NCI-H1417 (cell line): ENCODE measurements at places on chromosomes 1 and 21.

DNA sequence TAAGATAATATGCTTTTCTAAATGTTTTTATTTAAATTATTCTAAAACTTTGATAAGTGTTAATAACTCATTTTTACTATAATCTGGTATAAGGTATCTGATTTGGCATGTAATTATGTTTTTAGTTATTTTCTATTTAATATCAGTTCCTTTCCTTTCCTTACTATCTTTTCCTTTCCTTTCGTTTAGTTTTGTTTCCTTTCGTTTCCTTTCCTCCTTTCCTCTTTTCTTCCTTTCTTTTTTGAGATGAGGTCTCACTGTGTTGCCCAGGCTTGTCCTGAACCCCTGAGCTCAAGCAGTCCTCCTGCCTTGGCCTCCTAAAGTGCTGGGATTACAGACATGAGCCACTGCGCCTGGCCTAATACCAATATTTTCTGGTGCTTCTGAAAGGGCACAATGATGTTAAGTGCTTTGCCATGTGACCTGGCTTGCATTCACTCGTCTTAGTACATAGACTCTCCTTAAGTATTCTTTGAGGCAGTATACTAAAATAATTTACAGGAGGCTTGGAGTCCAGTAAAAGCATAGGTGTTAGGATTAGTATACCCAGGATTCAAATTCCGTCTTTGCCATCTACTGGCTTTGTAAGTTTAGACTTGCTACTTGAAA is 18.7 kb downstream of the MIER1 start:
- DNase-seq, result no peak

GRCh38 chr21:25390701-25391100 is 216.6 kb downstream of the MRPL39 start:
- no peak for DNase-seq

- DNase-seq, result peak; percentile 28
Measured at GRCh38 chr1:8016210-8016894, 9.8 kb downstream of the ERRFI1 start.

GRCh38 chr1:100972185-100972584 is 53.4 kb downstream of the DPH5 start:
- no peak for DNase-seq

DNA sequence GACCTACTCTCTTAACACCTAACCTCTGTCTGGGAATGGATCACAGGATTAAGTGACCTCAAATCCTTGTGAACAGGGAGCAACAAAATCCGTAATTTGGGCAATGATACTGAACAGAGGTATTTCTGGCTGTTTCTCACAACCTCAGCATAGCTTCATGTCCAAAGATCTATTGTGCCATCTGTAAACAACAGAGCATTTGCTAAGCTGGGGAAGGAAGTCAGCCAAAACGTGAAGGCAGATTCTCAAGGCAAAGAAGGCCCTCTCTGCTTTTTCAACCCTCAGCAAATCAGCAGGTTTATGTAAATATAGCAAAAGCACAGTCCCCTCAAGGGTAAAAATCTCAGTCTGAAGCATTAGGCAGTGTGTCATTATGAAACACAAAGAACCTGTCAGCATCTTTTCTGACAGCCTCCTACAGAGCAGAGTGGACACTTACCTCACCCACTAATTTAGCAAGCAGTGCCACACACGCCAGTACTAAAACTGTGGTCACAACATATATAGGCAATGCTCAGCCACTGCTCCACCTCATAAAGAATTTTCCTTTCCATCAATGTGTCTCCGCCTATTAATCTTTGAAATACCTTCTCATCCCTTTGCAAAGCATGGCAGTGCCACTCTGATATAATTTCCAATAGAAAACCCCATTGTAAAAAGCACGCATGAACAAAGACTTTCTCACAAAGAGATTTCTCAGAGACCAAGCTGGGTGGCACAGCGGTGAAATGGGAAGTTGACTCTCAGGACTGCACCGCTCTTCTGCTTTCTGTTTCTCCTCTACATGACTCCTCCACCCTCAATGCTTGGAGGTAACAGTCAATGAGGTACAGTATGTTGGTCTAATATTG is 188.0 kb downstream of the RERE start:
- peak; percentile 84 for DNase-seq

DNA sequence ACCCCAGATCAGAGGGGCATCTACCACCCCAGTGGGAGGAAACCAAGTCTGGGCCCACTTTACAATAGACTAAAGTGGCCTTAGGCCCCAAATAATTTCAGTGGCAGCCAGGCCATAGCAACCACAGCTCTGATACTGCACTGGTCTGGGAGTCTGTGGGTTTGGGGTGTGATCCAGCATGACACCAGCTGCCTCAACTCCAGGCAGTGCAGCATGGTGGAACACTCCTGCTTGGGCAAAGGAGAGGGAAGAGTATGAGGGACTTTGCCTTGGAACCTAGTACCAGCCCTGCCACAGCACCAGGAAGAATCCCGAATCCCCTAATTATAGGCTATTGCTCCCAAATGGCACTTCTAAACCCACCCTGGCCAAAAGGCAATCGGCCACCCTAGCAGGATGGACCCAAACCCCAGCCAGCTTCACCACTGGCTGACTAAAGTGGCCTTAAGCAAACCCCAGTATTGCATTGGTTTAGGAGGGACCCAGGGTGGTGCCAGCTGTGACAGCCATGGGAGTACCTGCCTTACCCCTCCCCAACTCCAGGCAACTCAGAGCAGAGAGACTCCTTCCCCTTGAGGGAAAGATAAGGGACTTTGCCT is 47.1 kb downstream of the PACC1 start:
- no peak for DNase-seq

- DNase-seq, result no peak
Measured at GRCh38 chr1:204970937-204971336, 72.1 kb upstream of the CNTN2 start.

GRCh38 chr1:158095737-158096335 is 84.9 kb upstream of the CD1D start:
- DNase-seq, result no peak

DNA sequence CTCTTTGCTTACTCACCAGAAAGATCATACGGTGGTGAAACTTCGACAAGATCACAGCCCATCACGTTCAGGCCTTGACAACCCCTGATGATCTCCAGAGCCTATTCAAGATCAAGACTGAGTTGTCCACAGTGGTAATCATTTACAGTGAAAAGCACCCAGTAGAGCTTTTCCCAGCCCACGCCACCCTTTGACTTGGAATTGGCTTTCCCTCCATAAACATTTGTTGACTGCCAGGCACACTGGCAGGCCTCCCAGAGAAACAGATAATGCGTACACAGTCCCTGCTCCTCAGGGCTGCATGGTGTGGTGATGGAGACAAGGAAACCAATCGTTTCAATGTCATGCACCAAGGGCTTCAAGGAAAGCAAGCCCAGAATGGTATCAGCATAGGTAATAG is 10.1 kb downstream of the AGMAT start:
- DNase-seq, result no peak

DNA sequence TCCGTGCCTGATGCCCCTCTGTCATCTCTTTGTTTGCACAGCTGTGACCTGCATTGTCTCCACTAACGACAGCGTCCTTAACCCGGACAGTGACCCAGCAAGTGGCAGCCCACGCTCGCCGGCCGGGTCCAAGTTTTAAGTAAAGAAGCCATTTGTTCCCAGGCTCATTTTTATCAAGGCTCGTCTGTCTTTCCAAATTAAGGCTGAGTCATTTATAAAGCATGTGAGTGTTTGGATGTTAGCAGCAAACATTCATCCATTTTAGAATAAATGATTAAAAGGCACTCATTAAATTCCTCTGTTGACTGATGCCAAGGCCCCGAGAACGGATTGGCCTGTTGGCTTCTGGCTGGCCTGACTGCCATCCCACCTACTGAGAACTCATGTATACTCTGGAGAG is 514.5 kb downstream of the NPHP4 start:
- peak; percentile 46 for DNase-seq

DNA sequence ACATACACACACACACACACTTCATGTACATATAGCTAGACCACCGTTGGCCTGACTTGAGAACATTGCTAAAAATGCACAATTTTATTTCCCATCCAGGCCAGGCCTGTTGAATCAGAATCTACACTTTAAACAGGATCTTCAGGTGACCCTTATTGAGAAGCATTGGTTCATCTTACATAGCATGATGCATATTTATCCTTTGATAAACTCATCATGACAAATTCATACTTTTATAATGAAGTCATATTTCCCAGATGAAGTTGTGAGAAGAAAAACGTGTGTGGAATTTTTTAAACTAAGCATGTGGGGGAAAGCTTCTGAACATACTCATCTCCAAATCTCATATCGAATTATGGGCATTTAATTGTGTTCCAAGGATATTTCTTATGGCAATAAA is 877.7 kb downstream of the MRPL39 start:
- no peak for DNase-seq

DNA sequence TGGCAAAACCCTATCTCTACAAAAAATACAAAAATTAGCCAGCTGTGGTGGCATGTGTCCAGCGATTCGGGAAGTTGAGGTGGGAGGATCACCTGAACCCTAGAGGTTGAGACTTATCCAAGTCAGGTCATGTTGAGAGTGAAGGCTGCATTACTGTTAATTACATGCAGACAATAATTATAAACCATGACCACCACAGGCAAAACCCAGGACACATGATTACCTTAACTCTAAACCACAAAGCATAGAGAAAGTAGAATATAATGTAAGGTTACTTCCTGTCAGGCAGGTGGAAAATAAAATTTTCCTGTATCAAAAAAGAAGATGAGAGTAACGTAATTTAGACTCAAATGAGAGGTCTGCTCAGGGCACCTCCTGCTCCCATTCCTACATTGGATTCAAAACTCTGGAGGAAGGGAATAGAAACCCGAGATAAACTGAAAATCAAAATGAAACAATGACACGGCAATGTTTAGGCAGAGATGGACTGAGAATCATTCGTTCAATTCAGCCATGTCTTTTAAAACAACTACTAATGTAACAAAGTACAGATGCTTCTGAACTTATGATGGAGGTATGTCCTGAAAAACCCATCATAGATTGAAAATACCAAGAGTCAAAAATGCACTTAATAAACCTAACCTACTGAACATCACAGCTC is 33.6 kb downstream of the RGS8 start:
- no peak for DNase-seq

GRCh38 chr1:98468111-98468717 is 193.3 kb upstream of the SNX7 start:
- DNase-seq, result peak; percentile 56

GRCh38 chr21:17688912-17689874 is 76.5 kb upstream of the BTG3 start:
- peak; percentile 75 for DNase-seq

DNA sequence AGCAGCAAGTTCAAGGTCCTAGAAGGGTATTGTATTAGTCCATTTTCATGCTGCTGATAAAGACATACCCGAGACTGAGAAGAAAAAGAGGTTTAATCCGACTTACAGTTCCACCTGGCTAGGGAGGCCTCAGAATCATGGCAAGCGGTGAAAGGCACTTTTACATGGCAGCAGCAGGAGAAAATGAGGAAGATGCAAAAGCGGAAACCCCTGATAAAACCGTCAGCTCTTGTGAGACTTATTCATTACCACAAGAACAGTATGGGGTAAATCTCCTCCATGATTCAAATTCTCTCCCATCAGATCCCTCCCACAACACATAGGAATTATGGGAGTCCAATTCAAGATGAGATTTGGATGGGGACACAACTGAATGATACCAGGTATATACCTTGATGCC is 409.5 kb downstream of the NTNG1 start:
- DNase-seq, result no peak

GRCh38 chr1:68221980-68222373 is 10.3 kb downstream of the WLS start:
- DNase-seq, result no peak

DNA sequence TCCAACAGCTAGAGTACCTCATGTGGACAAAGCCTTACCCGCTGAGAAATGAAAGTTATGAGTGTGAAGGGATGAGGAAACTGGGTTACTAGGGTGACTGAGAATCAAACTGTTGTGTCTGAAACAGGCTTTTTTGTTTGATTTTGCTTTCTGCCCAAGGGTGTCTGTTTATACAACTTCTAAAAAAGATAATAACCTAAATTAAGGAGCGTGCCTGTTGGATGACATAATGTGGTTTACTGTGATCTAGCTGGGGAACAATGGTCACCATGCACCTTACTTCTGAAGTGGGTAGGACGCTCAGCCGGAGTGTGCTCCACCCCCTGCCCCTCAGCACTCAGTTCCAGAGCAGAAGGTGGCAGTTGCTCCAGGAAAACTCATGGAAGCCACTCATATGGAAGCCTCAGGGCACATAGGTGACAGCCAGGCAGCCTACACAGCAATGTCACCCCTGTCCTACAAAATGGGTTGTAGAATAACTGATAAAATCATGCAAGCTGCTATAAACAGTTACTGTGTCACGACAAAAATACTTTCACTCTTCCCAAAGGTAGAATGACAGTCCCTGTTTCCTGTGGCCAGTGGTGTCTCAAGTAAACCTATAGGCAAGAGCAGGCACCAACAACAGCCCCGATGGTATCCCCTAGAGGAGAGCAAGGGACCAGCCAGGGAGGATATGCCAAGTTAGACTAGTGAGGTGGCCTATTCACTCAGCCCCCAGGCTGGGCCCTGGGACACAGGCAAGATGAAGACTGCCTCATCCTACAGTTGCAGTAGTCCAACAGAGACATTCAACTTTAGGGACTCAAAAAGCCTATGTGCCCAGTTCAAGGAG is 29.3 kb downstream of the SIPA1L2 start:
- DNase-seq, result peak; percentile 63

DNA sequence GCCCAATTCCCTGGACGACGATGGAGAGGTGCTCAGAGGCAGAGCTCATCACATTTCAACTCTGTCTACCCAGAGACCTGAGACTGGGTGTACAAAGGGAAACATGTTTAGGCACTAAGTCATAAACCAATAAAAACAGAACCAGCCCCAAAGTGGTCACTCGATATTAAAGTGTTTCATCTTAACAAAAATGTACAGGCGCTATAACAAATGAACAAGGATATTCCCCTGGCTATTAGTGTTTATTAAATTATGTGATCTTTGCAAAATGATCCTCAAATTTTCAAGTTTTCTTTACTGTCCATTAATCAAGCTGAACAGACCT is 43.6 kb downstream of the NPHP4 start:
- no peak for DNase-seq

GRCh38 chr1:226831953-226832352 is 38.5 kb upstream of the PSEN2 start:
- no peak for DNase-seq

DNA sequence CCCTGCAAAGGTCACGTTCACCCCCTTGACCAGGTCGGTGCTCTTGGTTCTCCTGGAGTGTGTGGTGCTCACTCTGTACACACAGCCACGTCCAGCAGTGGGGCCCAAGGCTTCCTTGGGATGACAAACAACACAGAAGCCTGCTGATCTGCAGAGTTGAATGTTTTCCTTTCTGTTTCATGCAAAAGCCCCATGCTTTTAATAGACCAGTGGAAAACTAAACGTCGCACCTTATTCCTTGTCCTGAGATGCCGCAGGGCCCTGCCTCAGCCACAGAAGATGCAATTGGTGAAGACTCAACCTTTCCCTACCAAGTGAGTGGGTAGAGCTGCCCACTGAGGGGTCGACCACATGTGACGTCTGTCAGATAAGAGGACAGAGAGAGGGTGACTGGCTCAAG is 5.8 kb upstream of the PDPN start:
- no peak for DNase-seq

DNA sequence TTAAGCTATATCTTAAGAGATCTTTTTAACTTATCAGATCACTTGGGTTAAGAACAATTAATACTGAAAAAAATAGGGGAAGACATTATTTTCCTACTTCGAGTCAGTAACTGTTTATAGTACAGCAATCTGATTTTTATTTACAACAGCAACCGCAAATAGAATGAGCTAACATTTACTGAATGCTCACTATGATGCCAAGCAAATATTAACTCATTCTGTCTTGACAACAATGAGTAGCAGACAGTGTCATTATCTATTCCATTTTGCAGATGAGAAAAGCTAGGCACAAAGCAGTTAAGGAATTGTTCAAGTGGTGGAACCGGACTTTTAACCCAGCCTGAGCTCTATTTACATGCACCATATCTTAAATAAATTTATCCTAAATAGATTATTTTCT is 273.7 kb downstream of the NTNG1 start:
- peak; percentile 27 for DNase-seq
